ENCODE measurements at places on chromosomes 12 and 14.
A peak's percentile ranks its signal among the peaks of the same experiment; 100 is the strongest.

DNA sequence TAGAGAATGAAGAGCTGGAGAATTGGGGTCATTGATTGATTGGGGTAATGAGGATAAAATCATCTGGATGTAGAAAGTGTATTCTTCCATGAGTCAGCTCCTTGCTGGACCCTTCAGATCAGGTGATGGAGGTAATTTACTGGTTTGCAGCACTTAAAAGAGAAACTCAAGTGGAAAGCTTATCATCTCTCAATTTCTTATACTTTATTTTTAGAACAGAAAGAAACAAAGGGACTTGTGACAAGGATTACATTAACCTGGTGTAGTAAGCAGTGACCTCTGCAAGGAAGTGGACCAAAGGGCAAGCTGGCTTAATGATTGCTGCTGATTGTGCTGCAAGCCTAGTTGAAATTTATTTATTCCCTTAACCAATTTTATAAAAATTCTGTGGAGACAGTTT is 405.0 kb downstream of the TRHDE start:
- DNase-seq, result no peak

- no peak for DNase-seq
Observed at GRCh38 chr12:10070380-10070779, 28.4 kb downstream of the CLEC1A start.

DNA sequence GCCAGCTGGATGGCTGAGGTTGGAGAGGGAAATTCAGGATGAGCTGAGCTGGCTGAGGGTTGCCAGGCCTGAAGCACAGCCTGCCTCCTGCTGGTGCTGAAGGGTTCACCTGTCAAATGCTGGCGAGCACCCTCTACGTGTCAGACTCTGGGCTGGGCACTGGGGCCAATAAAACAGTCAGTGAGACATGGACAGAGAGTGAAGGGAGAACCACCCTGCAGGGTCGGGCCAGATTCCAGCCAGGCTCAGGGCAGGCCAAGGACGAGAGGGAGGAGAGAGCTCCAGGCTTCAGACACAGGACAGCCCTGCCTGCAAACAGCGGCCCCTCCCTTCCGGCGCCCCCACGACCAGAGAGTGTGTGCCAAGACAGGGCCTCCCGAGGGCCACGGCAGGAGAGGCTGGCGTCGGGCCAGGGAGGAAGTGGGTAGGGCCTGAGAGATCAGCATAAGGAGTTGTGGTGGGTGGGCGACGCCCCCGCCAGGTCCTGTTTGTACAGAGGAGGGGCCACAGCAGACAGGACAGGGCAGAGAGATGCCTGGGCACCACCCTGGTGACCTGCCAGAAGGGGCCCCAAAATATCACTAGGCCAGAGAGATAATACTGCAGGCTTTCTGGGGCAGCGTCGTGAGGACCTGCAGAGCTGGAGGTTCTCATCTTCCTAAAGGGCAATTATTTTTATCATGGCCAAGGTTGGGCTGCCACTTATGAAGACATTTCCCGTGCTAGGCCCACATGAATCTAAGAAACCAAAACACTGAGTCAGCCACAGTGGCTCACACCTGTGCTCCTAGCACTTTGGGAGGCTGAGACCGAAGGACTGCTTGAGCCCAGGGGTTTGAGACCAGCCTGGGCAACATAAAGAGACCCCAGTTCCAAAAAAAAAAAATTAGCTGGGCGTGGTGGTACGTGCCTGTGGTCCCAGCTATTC is 73.1 kb upstream of the GPR68 start:
- DNase-seq, result no peak

GRCh38 chr14:92258934-92259333 is 64.0 kb upstream of the SLC24A4 start:
- DNase-seq, result no peak

GRCh38 chr14:24339284-24340151 is at the start of gene RIPK3:
Gene RIPK3, minus strand, starts transcription at chr14:24339991. Its CDS starts 165 bp downstream, at chr14:24339826.
- DNase-seq, result no peak

DNA sequence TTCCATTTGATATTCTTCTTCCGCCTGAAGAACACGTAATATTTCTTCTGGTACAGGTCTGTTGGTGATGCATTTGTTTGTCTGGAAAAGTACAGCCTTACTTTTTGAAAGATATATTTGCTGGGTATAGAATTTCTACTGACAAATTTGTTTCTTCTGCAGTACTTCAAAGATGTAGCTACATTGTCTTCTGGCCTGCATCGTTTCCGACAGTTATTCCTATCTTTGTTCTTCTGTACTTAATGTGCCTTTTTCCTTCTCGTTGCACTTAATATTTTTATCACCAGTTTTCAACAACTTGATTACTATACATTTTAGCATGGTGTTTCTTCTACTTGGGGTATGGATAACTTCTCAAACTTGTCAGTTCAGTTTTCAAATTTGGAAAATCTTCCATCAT is 47.1 kb downstream of the SENP1 start:
- no peak for DNase-seq

- no peak for DNase-seq
Observed at GRCh38 chr14:52244328-52244727, 23.2 kb upstream of the PTGDR start.

DNA sequence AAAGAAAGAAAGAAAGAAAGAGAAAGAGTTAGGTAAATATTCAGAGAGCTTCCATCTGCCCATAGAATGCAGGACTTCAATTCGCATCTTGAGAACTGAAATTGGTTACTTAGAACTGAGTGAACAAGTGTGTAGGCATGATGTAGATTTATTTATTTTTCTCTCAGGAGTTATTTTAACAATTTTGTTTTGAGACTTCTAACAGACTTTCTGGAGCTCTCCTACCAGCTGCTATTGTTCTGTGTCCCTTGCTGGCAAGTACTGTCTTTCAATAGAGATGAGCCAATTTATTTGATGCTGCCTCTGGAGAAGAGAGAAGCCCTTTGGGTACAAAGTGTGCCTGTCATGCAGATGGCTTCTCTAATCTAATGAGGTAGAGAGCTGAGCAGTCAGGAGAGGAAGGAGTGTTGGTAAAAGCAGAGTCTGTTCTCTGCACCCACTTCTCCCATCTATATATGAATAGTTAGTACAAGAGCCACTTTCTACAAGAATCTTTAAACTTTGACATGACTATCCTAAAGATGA is 67.0 kb downstream of the SYT1 start:
- DNase-seq, result no peak

DNA sequence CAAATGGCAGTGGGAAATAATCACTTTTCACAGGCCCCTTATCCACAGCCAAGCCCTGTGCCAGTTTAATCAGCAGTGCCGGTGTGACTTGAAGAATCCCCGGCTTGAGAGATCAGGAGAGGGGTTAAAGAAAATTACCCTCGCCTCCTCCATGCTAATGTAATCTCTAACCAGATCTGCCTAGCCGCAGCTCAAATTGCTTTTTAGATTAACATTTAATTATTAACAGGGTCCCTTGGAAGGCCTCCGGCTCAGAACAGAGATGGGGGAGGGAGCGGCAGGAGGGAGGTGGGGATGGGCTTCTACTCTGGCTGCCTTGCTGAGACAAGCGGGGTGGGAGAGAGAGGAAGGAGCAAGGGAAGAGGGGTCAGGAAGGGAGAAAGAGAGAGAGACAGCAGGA is 24.0 kb downstream of the FAM222A start:
- no peak for DNase-seq

- DNase-seq, result no peak
Observed at GRCh38 chr12:16612647-16613046, 6.7 kb upstream of the LMO3 start.

DNA sequence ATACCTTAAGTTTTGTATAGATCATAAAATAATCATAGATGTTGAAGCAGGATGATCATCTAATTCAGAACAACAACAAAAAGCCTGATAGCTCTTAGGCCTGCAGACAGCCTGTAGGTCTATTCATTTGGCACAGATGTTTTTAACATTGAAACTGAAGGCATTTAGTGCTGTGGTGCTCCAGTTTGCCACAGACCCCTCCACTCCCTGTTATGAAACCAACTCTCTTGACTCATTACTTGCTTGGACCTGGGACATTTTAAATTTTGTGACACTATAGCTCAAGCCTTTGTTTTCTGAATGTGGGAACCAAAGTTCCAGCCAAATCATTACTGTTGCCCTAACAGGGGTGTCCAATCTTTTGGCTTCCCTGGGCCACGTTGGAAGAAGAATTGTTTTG is 9.1 kb downstream of the PRKCH start:
- DNase-seq, result no peak

DNA sequence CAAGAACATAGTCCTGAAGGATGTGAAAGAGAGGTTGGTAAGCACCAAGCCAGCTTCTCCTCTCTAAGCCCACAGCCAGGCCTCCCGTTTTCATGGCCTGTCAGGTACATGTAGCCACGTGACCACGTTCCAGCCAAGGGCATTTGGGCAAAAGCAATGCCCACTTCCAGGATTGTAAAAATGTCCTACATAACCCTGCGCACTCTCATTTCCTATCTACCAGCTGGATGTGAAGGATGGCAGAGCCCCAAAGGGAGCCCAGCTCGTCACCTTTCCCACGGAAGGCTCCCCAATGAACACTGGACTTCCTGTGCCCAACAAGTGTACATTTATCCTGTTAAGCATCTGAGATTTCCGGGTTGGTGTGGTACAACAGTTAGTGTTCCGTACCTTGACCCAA is 231.7 kb downstream of the TMEM132D start:
- no peak for DNase-seq

GRCh38 chr12:95474660-95474958 is 657 bp downstream of the METAP2 start:
- DNase-seq, result no peak

DNA sequence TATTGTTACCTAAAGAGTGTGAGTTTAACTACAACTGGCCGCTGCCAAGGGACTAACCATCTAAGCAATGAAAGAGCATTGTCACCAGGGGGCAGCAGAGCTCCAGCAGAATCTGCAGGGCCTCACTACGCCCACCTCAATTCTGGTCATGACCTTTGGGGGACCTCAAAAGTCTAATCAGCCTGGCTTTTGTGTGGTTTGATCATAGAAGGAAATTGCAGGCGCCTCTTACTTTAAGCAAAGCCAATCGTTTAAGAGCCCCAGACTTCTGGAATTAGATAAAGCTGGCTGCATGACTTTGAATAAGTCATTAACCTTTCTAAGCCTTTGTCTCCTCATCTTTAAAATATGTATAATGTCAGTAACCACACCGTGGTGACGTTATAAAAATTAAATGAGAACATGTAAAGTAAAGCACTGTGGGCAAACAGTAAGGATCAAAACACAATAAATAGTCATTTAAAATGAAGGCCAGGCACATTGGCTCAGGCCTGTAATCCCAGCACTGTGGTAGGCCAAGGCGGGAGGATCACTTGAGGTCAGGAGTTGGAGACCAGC is 58.6 kb downstream of the TBX3 start:
- DNase-seq, result peak; percentile 79

GRCh38 chr12:2057795-2058408 is 5.1 kb downstream of the CACNA1C start:
- DNase-seq, result no peak

GRCh38 chr14:39241637-39242036 is 7.9 kb downstream of the MIA2 start:
- DNase-seq, result no peak

GRCh38 chr12:15726027-15726877 is 62.9 kb downstream of the EPS8 start:
- no peak for DNase-seq

- DNase-seq, result no peak
Observed at GRCh38 chr14:51168215-51168613, 71.8 kb upstream of the TMX1 start.

DNA sequence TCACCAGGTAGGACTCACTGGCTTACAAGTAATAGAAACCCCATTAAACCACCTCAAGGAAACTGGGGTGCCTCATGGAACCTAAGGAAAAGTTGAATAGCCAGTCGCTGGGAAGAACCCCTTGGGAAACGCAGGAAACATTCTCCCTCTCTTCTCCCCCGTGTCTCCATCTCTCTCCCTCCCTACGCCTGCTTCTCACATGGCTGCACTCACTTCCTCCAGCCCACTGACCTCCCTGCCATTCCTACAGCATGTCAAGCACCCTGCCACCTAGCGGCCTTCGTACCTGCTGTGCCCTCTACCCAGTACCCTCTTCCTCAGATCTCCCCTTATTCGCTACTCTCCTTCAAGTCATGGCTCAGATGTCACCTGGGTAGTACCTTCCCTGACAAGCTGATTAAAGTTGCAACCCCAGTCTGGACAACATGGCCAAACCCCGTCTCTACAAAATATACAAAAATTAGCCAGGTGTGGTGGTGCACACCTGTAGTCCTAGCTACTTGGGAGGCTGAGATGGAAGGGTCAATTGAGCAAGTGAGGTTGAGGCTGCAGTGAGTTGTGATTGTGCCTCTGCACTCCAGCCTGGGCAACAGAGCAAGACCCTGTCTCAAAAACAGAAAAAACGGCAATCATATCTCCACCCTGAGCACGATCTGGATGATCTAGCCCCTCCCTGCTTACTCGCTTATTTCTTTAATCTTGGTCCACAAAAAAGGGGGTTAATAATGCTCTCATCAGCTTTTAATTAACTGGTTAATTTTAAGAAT is 6.4 kb upstream of the DTX1 start:
- peak; percentile 49 for DNase-seq

DNA sequence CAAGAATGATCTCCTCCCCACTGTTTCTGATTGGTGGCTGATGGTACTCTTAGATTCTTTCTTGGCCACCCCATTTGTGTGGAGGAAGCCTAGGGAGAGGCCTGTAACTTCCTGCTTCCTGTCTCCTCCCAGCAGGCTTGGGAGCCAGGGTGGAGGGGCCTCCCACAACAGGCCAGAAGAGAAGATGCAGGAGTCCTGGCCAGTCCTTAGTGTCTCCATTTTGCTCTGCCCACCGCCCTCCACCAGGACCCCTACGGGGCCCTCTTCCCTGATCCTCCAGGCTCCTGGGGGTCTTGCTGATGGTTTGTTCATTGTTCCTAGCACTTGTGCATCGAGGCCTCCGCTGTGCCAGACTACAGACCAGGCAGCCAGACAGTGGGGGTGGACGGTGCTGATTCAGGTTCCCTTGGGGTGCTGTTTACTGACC is 6.8 kb downstream of the TSPAN9 start:
- no peak for DNase-seq

DNA sequence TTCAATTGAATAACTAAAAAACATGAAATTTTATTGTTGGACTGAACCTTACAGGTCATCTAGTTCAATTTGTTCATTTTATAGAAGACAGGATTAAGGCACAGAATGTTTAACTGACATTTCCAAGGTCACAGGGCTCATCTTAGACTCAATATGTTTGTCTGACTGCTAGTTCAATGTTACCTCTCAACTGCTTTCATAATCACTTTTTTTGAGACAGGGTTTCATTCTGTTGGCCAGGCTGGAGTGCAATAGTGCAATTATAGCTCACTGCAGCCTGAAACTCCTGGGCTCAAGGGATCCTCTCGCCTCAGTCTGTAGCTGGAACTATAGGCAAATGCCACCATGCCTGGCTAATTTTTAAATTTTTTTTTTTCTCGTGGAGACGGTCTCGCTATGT is 24.4 kb upstream of the ITGA5 start:
- no peak for DNase-seq

DNA sequence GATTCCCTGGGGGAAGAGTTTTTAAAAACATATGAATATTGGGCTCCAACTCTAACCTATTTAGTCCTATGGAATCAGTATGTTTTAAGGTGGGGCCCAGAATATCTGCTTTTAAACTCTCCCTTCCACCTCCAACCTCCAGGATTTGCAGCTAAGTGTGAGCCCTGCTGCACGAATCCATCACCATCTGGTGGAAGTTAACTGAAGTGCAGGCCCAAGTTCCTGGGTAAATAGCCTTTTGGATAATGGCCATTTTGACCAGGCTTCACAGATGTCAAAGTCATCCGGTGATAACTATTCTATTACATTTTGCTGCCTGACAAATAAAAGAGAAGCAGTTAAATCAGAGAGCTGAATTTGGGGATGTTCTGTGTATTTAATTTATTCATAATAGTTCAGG is 58.1 kb upstream of the RMST start:
- peak; percentile 64 for DNase-seq

- no peak for DNase-seq
Observed at GRCh38 chr12:68934392-68934791, 1.4 kb upstream of the CPM start.

- peak; percentile 57 for DNase-seq
Observed at GRCh38 chr12:120468821-120469449, 613 bp downstream of the SRSF9 start.

Measured in endothelial cell (in vitro differentiated cells).